ENCODE measurements at places on chromosomes 12 and 14.

GRCh38 chr12:104623883-104624282 lies 167.1 kb downstream of the CHST11 start:
- DNase-seq = no peak

- DNase-seq = no peak
Measured at GRCh38 chr12:76678992-76679391, 84.9 kb upstream of the ZDHHC17 start.

GRCh38 chr12:61514016-61514415 lies 746.2 kb upstream of the USP15 start:
- DNase-seq = no peak

GRCh38 chr12:94644141-94644979 lies 6.0 kb downstream of the TMCC3 start:
- DNase-seq = no peak

GRCh38 chr12:112977641-112978040 lies 678 bp upstream of the OAS2 start:
- no peak for DNase-seq

GRCh38 chr12:103053089-103053488 lies 95.6 kb downstream of the ASCL1 start:
- DNase-seq = no peak

- no peak for DNase-seq
Measured at GRCh38 chr12:31331242-31331641, 5.3 kb upstream of the SINHCAF start.

DNA sequence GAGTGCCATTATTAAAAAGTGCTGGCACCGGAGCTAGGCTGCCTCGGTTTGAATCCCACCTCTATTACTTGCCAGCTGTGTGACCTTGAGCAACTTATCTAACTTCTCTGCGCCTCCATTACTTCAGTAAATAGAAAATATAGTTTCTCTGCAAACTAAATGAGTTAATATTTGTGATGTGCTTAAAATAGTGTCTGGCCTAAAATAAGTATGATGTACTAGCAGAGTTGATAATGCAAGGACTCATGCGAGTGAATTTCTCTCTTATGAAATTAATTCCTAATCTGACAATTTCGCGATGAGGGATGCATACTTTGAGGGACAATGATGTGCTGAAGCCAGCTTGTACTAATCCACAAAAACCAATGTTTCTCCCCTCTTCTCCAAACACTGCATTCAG lies 180.8 kb upstream of the NTF3 start:
- no peak for DNase-seq

GRCh38 chr12:121184425-121184824 lies 25.5 kb upstream of the P2RX4 start:
- DNase-seq = no peak

DNA sequence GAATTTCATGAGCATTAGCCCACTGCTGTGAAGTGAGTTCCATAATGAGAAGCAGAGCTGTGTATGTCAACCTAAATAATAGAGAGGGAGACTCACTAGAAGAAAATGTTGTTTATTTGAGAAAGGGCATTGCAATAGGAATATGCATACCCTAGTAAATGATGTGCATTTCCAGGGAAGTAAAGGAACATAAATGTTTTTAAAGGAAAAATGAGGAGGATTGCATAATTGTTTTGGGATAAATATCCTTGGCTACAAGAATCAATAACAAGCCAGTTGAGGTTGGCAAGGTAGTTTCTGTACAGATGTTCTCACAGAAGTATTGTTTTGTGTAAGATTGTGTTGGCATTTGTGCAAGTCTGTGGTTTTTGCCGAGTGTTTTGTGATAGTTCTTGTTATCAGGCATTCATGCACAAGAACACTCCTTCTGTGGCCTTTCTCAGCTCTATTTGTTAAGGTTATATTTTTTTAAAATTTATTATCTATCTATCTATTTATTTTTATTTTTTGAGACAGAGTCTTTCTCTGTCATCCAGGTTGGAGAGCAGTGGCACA lies 47.1 kb downstream of the EMP1 start:
- DNase-seq = no peak

DNA sequence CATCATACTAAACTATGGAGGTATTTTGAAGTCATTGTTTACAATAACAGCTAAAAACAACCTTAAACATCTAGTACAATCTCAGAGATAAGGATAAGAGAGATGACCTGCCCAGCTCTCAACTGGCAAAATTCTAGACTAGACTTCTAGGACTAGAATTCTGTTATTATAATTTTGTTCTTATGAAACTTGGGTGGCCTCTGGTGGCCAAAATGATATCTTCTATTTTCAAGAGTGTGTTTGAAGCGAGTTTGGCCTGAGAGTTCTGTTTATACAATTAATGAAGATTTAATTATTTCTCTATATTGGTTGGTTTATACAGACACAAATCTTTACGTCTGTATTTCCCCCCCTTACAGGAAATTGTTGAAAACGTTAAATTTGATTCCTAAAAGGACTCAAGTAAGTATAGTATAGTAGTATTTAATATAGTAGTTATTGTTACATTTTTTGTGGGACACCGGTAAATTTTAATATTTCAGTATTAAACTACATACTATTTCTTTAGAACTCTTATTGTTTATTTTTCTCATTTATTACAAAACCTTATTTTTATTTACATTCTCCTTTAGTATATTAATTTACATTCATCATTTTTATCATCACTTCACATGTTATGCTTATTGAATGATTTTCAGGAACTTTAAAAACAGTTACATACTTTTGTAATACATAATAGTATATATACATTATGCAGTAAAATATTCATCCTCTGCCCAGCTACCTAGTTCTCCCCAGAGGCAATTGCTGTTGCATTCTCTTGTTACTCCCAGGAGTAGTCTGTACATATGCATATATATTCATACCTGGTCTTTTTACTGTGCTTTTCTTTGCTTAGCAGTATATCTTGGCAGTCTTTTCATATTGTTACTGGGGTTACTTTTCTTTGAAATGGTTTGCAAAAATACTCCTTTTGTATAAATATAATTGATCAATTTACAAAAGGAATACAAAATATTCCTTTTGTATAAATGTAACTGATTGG lies 6.6 kb downstream of the PPHLN1 start:
- no peak for DNase-seq
